WTC11 (cell line): ENCODE measurements at places on chromosomes 2 and 18. TPM values are rescaled to one million over a fixed set of nuclear protein-coding genes. Genes with fewer than 3 reads are reported as not detected.

DNA sequence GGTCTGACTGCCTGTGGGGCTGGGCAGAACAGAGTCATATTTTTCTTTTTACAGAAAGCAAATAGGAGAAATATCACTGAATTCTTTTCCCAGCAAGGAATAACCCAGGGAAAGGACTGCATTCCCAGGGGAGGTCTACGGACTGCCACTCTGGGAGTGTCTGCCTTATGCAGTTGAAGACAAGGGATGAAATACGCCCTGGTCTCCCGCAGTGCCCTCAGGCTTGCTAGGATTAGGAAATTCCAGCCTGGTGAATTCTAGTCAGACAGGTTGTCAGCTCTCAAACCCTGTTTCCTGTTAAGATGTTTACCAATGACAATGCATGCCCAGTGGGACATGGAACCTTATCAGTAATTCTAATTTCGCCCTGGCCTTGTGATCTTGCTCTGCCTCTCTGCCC, 30.3 kb upstream of the PDK1 start:
- peak; percentile 18 for DNase-seq

- DNase-seq = no peak
Measured at GRCh38 chr2:178523596-178524134, 43.4 kb downstream of the PLEKHA3 start.

GRCh38 chr2:16760426-16760825, 94.8 kb upstream of the CYRIA start:
- DNase-seq = no peak

DNA sequence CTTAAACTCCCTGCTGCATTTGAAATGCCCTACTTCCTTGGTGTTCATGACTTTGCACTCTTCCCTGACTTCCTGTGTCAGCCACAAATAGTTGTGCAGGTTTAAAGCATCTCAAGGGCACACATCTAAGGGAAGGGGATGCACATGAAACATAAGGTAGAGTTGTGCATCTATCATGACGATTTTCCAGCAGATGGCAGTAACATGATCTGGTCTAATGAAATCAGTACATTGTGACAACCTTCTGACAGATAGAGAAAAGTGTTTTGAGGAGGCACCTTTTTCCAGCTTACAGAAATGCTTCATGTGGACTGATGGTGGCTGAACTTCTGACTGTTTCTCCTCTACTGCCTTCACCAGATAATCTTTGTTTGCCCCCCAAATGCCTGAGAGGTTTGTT, 238.9 kb downstream of the XIRP2 start:
- DNase-seq = no peak

GRCh38 chr2:239834143-239834542, 191.0 kb downstream of the NDUFA10 start:
- no peak for DNase-seq

DNA sequence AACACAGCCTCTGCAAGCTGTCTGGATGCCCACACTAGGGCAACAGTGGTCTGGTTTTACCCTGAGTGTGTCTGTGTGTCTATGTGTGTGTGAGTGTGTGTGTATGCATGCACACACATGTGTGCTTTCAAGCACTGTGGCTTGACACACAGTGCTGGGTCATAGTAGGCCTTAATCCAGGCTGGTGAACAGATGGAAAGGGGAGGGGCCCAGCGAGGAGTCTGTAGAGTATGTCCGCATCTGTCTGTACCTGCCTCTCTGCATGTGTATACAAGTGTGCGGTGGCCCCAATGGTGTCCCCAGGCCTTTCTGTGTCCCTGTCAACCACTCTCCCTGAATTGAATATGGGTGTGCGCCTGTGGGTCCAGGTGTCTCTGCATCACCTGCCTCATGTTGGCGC, 9.3 kb upstream of the KCNIP3 start:
- no peak for DNase-seq

DNA sequence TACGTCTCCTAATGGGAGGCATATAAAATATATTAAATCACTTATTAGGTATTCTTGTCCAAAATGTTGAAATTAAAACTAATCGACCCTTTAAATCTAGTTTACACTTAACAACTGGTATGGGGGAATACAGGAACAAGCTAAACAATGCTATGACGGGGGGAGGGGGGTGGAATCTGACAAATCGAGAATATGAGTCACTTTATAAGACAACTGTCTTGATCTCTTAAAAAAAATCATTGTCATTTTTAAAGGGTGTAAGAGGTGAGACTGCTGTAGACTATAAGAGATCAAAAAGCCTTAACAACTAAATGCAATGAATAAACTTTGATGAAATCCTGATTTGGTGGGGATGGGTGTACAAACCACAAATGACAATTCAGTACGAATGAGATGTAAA, 6.0 kb downstream of the MAP3K2 start:
- DNase-seq = no peak

- no peak for DNase-seq
Measured at GRCh38 chr18:3605486-3605952, 155.5 kb downstream of the TGIF1 start.

GRCh38 chr2:70966681-70967080, 11.7 kb upstream of the ANKRD53 start:
- no peak for DNase-seq

DNA sequence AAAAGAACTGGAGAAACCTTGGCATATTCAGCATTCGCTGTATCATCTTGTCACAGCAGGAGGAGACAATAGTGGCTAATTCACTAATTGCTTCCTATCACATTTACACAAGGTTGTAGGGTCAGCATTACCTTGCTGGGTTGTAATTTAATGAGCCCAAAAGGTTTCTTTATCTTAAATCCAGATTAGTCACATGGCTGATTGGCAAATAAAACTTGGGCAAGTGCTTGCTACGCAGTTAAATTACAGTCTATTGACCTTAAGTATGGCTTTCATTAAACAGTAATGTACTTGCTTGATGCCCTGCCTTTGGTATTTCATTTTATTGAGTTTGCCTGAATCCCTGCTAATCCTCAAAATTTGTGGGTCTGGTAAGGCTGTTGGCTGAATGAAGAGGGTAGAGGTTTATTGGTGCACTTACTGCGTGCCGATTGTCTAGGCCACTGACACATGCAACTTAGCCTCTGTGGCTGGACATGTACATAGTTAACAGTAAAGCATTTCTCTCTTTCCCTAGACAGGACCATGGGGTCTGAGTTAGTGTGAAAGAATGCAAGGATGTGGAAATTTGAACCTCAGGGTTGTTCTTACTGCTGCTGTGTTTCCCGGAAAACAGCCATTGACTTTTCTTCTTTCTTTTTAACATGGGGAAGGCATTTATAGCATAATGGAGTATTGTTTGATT, 34.3 kb downstream of the FMNL2 start:
- DNase-seq = no peak

DNA sequence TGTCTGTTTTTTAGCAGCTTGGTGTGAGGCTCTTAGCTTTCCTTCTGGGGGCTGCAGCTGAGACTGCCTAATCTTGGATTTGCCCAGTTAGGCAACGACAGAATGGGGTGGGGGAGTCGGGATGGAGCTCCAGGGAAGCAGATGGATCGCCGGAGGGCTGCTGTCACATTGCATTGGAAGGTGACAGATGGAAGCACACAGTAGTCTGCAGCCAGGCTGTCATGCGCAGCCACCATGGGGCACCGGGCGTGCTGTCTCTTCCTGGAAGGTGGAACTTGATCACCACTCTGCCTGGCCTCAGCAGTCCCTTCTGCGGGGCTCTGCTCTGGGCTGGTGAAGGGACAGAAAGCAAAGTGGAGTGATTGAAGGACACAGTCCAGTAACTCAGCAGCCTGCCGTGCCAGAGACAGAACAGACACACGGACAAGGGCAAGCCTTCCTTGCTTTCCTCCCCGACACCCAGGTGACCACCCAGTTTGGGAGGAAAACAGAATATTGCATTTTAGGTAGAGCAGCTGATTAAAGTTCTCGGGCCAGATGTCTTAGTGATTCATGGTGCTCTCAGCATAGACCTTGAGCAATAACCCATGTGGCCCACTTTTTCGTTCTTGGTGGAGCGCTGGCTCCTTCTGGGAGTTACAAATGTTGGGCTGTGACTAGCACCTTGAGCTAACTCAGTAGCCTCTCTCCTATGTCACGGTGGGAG, 40.9 kb downstream of the RNF144A start:
- DNase-seq = no peak

- no peak for DNase-seq
Measured at GRCh38 chr18:33924576-33924975, 300.1 kb downstream of the NOL4 start.

LHCGR gene
- 0.21 to 0.34 TPM (median 0.31 TPM) in 3 replicates for total RNA-seq

CYP26B1 gene
- 0.30 to 0.50 TPM (median 0.42 TPM) in 3 replicates for total RNA-seq

FOXI3 gene
- total RNA-seq = 13.4 to 14.0 TPM (median 13.5 TPM) in 3 replicates

IL1R2 gene
- total RNA-seq = 0.22 TPM in 1 of 3 replicates, not detected in the others

SF3B1 gene
- total RNA-seq = 277 to 321 TPM (median 296 TPM) in 3 replicates
